ENCODE measurements at places on chromosomes 5 and 9. TPM values are rescaled to one million over a fixed set of nuclear protein-coding genes. Genes with fewer than 3 reads are reported as not detected.

The AJM1 gene
- total RNA-seq = 6.4 TPM

The DTWD2 gene
- 5.4 TPM for total RNA-seq

DNA sequence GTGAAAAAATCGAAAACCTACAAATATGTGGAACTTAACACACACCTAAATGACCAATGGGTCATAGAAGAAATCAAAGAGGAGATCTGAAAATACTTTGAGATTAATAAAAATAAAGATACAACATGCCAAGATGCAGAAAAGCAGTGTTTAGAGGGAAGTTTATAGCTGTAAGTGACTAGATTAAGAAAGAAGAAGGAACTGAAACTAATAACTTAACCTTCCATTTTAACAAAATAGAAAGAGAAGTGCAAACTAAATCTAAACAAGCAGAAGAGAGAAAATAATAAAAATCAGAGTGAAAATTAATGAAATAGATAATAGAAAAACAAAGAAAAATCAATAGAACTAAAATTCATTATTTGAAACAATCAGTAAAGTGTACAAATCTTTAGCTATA is 103.0 kb upstream of the MAMDC2 start:
- DNase-seq = no peak

DNA sequence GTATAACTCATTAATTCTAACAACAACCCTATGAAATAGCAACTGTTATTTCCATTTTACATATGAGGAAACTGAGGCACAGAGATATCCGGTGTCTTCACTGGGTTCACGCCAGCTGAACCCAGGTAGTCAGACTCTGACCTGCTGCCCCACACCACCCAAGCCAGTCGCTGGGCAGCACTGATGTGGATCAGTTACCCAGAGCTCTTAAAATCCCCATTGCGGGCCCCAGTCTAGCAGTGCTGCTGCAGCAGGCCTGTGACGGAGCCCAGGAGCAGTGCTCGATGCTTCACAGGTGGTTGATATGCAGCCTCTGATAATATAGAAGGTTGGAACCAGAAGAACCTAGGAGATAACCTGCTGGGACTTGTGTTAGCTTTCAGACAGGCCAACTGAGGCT is 24.3 kb downstream of the PTPA start:
- DNase-seq = no peak

The LHFPL2 gene
- total RNA-seq = not detected

The MSMP gene
- total RNA-seq = 0.59 TPM

GRCh38 chr9:130058887-130059286 is 5.2 kb downstream of the GPR107 start:
- DNase-seq = no peak
